ENCODE measurements at places on chromosomes 7 and 10.

DNA sequence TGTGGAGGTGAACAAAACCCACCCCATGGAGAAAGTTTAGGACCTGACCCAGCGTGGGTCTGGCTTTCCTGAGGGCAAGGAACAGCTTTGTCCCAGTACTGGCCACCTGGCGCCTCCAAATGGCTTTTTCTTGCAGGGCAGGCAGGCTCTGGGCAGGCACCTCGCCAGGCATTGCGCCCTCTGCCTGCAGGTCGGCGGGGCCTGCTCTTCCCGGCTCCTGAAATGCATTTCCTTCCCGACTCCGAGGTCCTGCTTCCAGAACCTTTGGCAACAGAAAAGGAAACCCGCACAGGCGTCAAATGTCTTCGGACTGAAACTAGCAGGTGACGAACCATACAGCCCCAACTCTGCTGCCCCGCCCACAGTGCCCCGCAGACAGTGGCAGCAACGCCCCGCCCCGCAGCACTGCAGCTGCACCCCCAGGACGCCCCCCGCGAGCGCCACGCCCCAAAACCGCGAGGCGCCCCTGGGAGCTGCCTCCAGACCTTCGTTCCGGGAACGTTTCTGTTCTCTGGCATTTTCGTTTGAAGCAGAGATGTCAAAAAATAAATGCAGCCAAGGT is 65.5 kb downstream of the C10orf143 start:
- DNase-seq, result no peak

DNA sequence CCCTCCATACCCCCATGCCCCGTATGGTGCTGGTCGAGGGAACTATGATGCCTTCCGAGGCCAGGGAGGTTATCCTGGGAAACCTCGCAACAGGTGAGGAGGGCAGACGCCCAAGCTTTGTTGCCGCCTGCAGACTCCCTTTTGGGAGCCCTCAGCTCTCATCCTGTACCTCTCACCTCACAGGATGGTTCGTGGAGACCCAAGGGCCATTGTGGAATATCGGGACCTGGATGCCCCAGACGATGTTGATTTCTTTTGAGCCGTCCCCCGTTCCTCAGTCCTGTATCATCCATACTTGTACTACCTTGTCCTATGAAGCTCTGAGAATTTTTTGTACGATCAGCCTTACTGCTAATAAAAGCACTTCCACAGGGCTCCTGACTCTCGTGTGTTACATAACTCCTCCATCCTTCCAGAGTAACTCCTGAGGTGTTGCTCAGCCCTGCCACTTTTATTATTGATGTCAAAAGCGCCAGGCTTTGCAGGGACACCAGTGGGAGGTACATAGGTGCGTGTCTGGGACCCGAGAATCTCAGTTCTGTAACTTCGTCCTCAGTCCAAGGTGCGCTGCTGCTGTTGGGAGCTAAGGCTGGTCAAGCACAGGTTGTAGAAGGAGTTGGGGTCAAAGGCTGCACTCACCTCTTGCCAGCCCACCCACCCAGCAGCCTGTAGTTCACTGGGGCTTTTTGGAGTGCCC is 1.1 kb downstream of the UFSP1 start:
- no peak for DNase-seq

GRCh38 chr10:119415536-119416503 is 126.7 kb downstream of the RGS10 start:
- no peak for DNase-seq

GRCh38 chr10:101222683-101223273 is 6.5 kb downstream of the LBX1 start:
- no peak for DNase-seq

- DNase-seq, result peak; percentile 66
Observed at GRCh38 chr7:12403287-12404181, at the start of gene VWDE. TSS of gene VWDE (minus strand) at chr7:12403865. CDS start at chr7:12403716, 149 bp downstream.

GRCh38 chr10:15137636-15138035 is 30.9 kb downstream of the NMT2 start:
- DNase-seq, result no peak

DNA sequence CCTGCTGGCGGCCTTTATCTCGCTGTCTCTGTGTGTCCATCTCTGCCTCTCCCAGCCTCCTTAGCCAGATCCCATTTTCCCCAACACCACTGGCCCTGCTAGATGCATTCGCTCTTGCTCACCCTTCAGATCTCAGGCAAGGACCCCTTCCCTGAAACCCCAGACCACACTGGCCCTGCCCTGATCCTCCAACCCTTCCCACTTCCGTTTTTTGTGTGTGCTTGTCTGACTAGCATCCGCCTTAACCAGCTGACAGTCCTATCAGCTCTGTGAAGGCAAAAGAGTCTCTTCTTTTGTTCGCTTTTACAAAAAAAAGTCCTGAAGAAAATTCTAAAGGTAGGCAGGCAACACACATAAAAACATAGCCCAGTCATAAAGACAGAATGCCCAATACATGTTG is 28.7 kb downstream of the CHST15 start:
- no peak for DNase-seq

DNA sequence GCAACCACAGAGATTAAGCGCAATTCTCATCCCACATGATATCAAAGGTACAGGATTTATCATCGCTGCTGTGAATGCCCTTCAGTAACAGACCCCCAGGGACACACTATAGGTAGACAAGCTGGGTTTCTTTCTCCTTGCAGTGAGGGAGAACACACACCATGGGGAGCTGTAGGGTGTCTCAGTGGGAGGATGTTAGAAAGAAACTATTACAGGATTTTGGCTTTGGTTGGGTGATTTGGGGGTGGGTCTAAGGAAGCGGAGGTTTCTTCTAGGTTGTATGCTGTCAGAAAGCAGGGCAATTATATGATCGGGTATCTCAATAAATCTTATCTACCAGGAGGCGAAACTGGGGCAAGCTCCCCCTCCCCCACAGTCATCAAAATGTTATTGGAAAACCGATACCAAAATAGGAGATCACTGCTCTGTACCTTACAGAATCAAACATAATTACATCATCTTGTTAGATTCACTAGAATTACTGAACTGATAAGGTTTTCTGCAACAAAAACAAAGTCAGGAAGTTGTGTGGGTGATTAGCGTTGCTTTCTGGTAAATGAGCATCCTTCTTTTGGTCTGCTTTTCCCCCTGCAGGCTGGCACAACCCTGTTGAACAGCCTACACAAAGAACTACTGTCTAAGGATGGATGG is 209.7 kb downstream of the TEX36 start:
- DNase-seq, result no peak

DNA sequence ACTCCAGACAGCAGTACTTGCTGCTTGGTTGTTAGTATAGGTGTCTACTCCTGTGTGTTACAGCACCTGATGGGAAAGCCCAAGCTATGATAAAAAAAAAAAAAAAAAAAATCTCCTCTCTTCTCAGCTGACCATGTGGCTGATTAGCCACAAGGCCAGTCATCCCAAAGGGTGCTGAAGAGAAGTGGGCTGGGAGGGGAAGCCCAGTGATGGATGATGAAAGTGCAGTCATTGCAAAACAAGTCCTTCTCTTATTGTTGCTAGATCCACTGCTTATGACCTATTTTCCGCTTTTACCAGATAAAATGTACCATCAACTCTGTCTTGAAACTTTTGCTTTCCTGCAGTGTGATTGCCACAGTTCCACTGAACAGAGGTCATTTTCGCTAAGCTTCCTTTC is 1092.5 kb upstream of the C7orf33 start:
- no peak for DNase-seq

- no peak for DNase-seq
Observed at GRCh38 chr7:158651968-158652565, 52.5 kb downstream of the NCAPG2 start.

DNA sequence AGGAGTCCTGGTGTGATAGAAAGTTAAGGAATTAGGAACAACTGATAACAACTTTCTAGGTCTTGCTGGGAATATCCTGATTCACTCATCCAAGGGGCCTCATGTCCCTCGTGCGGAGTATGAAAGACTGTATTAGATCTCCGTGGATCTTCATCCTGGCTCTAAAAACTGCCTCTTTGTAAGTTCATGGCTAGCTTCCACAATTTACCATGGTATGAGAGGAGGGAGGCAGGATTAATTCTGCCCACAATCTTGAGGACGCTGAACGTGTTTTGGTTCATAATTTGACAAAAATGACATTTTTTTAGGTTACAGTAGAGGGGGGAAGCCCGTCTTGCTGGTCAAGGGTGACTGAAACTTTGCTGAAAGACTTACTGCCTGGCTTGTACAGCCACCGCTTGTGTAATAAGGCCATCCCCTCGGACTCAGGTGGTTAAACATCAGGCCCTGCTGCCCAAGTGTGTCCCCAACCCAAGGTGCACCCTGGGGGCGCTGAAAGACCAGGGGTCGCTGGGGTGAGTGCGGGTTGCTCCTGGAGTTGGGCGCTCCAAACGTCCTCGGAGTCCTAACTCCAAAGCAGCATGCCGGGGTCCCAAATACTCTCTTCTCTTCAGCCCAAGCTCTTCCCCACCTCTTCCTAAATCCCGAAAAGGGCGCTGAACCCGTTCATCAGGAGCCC is 733 bp downstream of the HIBADH start:
- DNase-seq, result peak; percentile 37

DNA sequence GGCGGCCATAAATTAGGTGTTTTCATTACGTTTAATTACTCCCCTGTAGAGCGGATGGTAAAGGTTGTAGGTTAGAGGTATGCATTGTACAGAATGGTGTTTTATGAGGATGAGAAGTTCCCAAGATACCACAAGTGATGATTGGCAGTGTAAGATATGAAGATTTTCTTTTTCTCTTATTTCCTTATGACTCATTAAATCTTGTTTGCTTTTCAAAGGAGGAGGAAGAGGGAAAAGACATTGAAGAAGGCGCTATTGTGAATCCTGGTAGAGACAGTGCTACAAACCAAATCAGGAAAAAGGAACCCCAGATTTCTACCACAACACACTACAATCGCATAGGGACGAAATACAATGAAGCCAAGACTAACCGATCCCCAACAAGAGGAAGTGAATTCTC is 133.9 kb downstream of the AASS start:
- no peak for DNase-seq

DNA sequence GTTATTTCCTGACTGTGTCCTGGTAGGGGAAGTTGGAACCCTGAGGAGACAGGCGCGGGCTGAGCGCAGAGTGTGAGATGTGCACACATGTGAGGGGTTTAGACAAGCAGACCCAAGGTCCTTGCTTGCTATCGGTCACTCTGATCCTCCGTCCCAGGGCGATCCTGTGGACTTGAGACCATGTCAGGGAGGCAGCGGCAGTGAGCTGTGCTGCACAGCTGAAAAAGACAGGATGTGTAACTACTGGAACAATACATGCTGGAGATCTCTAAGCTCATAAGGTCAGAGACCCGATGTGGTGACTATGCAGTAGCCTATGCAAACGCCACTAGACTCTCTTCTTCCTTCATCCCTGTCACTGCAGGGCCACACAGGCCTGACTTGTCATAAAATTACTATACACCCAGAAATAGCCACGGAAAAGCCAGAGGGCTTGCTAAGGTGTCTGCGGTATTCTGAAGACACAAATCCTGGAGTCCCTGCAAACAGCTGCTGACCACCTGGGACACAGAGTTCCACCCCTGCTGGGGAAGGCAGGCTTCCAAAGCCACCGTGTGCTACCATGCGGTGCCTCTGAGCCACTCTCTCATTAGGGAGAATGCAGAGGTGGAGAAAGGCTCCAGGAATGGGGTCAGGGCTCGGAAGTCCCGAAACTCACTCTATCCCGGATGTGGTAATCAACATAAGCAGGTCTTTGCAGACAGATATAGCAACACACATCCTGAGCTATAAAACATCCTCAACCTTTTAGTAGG is 91.1 kb upstream of the DDC start:
- no peak for DNase-seq

- no peak for DNase-seq
Observed at GRCh38 chr10:33293076-33293475, 41.4 kb downstream of the NRP1 start.

- no peak for DNase-seq
Observed at GRCh38 chr7:108667216-108667615, 97.5 kb downstream of the DNAJB9 start.

- DNase-seq, result no peak
Observed at GRCh38 chr7:133501771-133502170, 248.9 kb downstream of the EXOC4 start.

DNA sequence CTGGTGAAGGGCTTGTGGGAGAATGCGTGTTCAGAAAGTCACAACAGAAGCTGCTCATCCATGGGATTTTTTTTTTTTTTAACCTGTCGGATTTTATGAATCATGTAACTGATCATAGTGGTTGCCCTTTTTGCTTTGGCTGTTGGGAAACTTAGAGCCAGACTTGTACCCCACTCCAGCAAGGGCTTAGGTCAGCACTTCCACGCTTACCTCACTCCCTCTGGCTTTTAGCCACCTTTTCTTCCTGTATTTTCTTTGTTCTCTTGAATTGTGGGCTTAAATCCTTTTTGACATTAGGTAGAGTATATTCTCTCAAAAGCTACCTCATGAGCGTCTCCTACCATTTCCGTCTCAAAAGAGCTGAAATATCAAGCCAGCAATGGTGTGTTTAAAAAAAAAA is 113.6 kb upstream of the BTBD16 start:
- no peak for DNase-seq

DNA sequence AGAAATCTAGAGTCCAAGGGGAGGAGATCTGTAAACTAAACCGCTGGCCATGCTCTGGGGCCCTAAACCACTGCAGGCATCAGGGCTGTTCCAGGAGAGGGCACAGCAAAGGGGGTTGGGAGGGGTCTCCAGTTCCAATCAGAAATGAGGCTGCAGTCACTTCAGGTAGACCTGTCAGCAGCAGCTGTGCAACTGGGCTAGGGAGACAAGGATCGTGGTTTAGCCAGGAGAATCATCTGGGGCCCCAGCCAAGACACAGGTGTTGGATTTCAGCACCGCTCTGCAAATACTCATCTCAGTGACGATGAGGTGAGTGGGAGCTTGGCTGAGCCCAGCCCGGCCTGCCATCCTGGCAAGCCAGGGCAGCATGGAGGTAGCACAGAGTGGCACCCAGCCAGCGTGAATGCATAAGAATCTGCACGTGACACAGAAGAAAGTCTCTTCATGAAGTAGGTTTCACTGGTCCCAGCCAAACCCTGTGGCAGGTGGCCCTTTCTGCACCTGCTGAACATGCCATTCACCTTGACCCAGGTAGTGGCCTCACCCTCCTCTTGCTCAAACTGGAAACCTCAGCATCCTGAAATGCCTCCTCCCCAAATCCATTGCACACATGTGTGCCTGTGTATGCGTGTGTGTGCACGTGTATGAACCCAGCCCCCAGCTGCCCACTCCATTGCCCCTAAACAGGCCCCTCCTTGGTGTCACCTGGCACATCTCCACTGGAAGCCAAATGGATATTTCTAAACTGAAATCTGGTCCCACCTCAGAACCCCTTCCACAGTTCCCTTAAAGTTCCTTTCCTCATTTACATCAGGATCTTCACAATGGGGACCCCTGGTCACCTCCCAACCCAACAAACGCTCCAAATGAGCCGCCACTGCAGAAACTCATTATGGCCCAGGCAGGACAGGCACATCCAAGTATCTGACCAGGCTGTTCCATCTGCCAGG is 9.6 kb downstream of the GPRIN2 start:
- no peak for DNase-seq

GRCh38 chr7:51261117-51261835 is 55.3 kb downstream of the COBL start:
- DNase-seq, result no peak

- DNase-seq, result no peak
Observed at GRCh38 chr7:23383225-23383624, 84.1 kb downstream of the MALSU1 start.

All from activated naive CD8-positive, alpha-beta T cell treated with anti-CD3 and anti-CD28 coated beads, Interleukin-2, amount 50 U/mL, for 24 hours (primary cell).